ENCODE measurements at places on chromosomes 16 and 17.
A peak's percentile ranks its signal among the peaks of the same experiment; 100 is the strongest.

GRCh38 chr16:63067141-63067540 is 1030.9 kb upstream of the CDH8 start:
- no peak for DNase-seq

DNA sequence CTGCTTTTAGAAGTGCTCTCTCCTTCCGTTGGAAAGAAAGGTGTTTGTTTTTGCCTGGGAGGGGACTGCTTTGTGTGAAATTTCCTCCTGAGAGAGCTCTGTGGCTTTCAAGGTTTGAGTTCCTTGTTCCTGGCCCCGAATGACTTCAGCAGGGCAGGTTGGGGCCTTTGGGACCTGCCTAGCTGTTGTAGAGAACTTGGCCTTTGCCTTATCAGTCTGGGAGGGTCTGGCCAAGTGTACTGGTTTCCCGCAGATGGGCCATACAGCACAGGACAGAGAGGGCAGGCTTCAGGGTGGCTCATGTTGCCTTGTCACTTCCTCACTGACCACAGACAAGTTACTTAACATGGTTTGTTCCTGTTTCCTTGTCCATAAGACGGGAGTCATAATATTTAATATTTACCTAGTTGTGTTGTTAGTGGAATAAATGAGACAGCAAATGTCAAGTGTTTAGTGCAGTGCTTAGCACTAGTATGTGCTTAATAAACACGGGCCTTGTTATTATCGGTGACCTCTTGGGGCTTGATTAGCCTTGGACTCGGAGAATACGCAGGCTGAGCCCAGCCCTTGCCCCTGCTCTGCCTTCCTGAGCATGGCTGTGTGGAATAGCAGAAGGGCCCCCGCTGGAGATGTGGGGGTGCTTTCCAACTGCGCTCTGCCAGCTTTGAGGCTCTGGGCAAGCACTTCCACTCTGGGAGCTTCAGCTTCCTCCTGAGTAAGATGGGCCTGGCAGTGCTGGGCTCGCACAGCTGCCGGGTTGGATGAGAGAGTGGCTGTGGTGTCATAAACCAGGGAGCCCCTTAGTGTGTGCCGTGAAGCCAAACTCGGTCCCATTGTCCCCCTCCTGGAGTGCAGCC is 6.6 kb downstream of the PRSS8 start:
- no peak for DNase-seq

- no peak for DNase-seq
These were observed 46.2 kb upstream of the HOXB9 start for GRCh38 chr17:48672340-48672739.

DNA sequence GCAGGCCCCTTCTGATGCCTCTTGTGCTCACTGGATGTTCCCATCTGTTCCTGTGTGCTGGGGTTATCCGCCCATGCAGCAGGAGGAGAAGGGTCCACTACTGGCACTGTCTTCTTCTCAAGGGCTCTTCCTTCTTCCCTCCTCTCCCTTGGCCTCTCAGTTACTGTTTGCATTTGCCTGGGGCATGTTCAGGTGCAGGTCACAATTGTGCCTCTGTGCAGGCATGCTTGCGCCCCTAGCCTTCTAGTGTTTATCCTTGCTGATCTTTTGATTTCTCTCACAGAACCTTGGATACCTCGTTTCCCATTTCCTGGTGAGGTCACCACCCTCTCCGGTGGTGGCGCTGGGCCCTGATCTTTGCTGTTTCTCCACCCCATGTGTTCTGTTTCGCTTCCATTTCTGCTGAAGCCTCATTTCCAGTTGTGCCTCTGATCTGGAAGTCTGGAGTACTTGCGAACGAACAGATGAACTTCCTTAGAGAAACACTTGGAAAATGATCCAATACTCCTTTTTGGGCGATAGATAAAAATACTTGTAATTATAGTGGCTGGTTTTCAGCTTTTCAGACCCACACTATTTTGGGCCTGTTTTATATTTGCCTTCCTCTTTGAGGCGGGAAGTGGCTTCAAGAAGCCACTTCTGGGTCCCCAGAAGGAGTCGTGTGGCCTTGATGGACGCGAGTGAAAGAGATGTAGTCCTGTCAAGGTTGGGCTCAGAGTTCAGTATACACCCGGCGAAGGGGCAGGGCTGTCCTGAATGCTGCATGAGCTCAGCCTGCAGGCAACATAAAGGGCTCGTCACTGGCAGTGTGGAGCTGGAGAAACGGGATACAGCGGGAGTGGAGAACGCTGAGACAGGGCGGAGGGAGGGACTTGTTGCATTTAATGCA is 312.9 kb downstream of the SNX29 start:
- no peak for DNase-seq

- DNase-seq, result no peak
These were observed 14.5 kb upstream of the RASD1 start for GRCh38 chr17:17510456-17511292.

DNA sequence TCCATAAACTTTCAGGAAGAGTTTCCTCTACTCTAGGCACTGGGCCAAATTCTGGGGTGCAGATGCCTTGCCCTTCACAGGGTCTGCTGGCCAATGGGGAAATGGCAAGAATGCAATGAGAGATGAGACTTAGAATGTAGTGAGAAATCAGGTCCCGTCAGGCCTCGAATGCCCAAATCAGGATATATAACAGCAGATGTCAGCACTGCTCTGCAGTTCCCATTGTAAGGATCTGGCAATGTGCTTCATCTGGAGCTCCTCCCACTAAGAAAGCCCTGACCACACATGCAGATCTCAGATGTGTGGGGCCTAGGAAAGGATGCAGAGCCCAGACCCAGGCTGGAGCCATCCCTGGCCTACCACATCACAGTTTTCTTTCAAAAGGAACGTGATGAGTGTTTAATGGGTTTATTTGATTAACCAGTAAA is 13.9 kb upstream of the LPCAT2 start:
- no peak for DNase-seq

DNA sequence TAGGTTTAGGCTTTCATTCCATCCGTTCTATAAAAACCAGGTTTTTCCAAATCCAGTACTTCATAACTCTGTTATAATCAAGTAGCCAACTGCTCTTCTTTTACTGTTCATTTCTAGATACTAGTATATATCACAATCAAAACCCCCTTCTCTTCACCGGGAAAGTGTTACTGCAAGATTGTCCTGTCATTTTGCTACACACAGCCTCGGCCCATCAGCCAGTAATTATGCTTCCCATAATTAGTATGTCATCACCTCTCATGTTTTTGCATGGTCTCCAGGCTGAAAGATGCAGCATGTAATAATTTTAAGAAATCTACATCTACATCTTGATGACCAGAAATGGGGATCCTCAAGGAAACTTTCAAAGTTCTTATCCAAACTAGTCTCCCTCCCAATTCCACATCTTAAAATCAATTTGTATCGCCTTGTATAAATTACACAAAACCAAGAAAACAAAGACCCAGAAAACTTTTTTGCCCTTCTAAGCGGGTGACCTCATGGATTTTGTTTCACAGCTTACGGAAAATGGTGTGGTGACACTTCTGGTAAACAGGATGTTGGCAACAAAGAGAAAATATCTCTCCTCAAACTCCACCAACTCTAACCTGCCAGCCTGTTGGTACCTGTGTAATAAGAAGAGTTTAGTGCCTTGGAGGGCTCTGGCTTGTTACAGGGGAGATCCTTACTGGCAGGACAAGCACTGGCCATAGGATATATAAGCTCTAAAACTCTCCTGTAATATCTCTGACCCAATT is 9.3 kb downstream of the TACO1 start:
- DNase-seq, result no peak

GRCh38 chr16:70644763-70645597 is 1.4 kb upstream of the IL34 start:
- no peak for DNase-seq

DNA sequence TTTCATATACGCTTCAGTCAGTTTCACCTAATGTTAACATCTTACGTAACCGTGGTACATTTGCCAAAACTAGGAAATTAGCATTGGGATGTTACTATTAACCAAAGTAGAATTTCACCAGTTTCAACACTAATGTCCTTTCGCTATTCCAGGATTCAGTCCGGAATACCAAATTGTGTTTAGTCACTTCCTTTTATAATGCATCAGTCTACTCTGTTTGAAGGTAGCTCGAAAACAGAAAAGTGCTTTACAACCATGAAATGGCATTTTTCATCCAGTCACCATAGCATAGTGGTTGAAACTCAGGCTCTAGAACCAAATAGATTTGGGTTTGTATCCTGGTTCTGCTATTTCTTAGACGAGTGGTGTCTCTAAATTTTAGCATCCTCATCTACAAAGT is 29.4 kb downstream of the AP2B1 start:
- DNase-seq, result no peak

GRCh38 chr16:62041401-62041800 is 5.2 kb upstream of the CDH8 start:
- no peak for DNase-seq

DNA sequence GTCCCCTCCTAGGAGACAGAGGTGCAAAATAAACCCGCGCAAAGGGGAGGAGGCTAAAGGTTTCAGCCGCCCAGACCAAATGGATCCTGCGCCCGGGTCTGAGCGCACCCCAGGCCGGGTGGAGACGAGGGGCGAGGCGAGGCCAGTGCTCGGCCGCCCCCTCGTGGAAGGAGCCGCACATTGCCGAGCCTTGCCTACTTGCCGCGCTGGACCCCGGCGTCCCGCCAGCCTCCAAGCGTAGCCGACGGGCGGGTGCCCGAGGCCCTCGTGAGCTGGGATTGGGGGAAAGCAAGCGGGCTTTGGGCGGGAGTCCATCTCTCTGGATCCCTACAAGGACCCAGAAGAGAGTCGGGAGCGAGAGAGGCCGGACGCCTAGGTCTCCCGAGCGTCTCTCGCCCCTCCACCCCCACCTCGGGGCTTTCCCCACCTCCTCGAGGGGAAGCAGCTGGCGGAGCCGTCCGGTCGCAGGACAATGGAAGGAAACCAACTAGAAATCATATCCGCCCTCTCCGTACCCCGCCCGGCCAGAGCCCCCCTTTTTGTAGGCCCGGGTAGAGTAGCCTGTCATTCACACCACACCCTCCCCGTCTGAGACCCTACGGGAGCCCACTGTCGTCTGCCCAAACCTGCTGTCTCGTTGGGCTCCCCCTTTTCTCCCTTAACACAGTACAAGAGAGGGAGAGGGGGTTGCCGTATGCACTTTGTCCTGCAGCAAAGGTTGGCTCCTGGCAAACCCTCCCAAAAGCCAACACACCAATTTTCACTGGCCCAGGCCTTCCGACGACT is 664 bp upstream of the BCL6B start:
- peak; percentile 58 for DNase-seq

- DNase-seq, result no peak
These were observed 76.8 kb downstream of the AIPL1 start for GRCh38 chr17:6358131-6358530.

DNA sequence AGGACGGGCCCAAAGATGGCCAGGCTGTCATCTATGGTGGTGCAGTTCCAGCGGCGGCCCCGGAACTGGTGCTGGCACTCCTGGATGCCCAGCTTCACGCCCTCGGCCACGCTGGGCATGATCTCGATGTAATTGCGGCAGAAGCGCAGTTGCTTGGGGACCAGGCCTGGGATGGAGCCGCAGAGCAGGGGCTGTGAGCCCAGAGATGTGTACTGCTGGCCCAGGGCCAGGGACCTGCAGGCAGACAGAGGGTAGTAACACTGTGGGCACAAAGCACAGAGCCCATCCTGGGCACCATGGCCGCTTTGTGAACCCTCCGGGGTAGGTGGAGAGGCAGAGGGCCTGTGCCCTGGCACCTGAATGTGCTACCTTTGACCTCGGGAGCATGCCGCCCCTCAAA is 44.8 kb downstream of the WNT3 start:
- no peak for DNase-seq

GRCh38 chr17:57906910-57907309 is 48.3 kb downstream of the CUEDC1 start:
- no peak for DNase-seq

DNA sequence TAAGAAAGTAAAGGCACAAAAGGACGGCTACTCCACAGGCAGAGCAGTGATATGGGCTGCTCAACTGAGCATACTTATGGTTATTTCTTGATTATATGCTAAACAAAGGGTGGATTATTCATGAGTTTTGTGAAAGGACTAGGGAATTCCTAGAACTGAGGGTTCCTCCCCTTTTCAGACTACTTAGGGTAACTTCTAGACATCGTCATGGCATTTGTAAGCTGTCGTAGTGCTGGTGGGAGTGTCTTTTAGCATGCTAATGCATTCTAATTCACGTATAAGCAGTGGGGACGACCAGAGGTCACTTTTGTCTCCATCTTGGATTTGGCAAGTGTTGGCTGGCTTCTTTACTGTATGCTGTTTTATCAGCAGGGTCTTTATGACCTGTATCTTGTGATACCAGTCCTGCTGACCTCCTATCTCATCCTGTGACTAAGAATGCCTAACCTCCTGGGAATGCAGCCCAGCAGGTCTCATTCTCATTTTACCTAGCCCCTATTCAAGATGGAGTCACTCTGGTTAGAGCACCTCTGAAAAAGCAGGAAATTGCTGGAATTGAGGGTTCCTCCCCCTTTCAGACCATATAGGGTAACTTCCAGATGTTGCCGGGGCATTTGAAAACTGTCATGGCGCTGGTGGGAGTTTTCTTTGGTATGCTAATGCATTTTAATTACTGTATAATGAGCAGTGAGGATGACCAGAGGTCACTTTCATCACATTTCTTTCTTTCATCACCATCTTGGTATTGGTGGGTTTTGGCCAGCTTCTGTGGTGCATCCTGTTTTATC is 388.5 kb downstream of the XYLT1 start:
- no peak for DNase-seq

All from stimulated activated CD8-positive, alpha-beta memory T cell treated with anti-CD3 and anti-CD28 coated beads, Interleukin-4, amount 100 ng/mL, for 1 hour (primary cell).